ENCODE measurements at places on chromosomes 1 and 21.
A peak's percentile ranks its signal among the peaks of the same experiment; 100 is the strongest.

- DNase-seq = peak; percentile 93
Observed at GRCh38 chr1:206556750-206557635, 49.7 kb downstream of the RASSF5 start.

DNA sequence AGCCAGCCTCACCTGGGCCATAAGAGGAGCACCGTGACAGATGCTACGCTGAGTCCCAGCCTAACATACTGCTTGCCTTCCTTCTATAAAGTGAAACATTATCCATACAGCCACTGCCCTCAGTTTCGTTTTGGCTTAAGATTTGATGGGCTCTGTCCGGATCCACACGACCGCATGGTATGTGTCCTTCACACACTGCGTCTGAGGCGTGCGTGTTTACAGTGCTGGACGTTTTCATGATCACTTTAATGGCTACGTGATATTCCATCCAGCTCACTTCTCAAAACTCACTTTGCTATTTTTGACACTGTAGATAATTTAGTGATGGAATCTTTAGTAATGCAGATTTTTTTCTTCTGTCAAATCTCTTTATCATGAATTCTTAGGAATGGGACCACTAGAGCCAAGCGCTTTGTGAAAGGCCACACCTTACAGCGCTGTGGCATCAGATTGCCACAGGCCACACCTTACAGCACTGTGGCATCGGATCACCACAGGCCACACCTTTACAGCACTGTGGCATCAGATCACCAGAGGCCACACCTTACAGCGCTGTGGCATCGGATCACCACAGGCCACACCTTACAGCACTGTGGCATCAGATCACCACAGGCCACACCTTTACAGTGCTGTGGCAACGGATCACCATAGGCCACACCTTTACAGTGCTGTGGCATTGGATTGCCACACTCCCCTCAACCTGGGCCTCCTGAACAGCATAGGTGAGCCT, 47.1 kb downstream of the PRDM15 start:
- DNase-seq = no peak

- DNase-seq = no peak
Observed at GRCh38 chr1:46168477-46168876, 6.4 kb upstream of the TSPAN1 start.

GRCh38 chr1:7508052-7508933, 262.8 kb upstream of the VAMP3 start:
- no peak for DNase-seq

DNA sequence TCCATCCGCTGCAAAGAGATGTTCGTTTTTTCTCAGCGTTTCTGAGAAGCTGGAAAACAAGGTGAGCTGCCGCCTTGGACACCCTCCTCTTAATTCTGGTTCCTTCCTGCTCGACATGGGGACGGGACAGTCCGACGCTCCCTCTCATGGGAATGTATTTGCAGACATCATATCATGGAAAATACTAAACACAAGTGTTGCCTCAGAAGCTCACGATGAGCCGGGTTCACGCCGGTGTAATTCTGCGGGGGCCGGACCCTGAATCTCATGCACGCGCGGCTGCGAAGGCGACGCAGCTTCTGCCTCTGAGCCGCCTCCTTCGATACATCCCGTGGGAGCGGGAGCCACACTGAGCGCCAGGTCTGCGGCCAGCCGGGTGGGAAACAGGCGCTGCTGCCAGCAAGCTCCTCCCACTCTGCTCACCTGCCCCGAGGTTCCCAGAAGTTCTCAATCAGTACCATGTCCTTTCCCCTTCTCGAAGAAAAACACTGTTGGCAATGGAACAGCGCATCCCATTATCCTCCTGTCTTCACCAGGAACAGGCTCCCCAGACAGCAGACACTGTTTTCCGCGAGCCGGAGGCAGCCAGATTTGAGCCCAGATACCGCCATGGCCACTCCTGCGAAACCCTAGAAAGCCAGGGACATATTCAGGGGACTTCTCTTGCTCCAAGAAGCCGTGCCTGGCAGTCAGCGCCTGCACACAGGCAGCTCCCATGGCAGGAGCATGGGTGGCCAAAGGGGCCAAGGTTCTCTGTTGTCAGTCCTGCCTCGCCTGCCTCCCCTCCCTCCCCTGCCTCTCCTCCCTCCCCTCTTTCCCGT, 98.0 kb downstream of the WDR4 start:
- no peak for DNase-seq

GRCh38 chr21:42833859-42834725, 45.2 kb downstream of the WDR4 start:
- DNase-seq = no peak

DNA sequence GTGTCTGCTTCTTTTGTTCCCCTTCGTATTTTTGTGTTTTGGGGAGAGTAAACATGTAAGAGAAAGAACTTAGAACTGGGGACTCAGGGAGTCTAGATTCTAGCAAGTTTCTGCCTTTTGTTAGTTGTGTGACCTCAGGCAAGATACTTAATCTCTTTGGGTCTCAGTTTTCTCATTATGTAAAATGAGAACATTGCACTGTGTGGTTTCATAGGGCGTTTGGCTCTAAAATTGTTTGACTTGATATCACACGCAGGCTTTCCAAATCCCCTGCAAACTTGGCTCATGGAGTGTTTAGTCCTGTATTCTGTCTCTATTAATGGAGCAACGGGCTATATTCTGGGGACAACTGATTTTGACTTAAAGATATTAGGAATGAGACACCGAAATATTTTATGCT, 57.7 kb downstream of the NTNG1 start:
- no peak for DNase-seq

DNA sequence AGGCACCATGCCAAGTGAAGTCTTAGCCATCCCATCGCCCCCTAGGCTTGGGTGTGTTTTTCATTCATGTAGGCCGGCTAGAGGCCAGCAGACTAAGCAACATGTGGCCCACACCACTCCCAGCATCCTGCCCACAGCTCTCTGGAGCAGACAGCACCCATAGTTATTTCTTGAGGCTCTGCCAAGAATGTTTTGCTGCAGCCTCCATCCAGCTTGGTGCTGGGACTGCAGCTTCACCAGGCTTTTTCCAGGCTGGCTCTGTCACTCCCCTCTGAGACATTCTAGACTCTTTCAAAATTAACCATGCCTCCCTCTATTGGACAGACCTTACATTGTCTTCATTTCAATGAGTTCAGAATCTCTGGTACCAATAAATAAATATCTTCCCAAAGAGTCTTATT, 104.2 kb downstream of the DUSP10 start:
- no peak for DNase-seq

All from RPMI8226 (cell line).